ENCODE measurements at places on chromosomes 2 and 18. TPM values are rescaled to one million over a fixed set of nuclear protein-coding genes. Genes with fewer than 3 reads are reported as not detected.

- DNase-seq: peak; percentile 77
Measured at GRCh38 chr2:240467149-240467642, 31.7 kb downstream of the GPC1 start.

DNA sequence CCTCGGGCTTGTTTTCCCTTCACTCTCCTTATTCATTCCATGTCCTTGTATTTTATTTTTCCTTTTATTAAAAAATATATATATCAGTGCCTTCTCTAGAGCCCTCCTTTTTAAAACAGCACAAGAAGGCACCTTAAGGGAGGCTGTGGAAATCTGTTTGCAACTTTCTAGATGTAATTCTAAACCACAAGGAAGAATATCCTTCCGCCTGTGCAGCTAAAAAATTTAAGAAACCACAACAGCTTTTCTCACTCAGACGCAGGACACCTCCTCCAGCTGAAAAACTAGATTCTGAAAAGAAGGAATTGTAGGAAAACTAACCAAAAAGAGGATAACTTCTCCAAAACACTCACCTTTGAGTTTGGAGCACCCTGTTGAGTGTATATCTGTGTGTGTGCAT lies 142.2 kb downstream of the BCL11A start:
- DNase-seq: no peak

GRCh38 chr2:97885841-97886240 lies 109.9 kb downstream of the TMEM131 start:
- DNase-seq: no peak

- DNase-seq: no peak
Measured at GRCh38 chr2:70143314-70144150, 47.3 kb downstream of the C2orf42 start.

- DNase-seq: no peak
Measured at GRCh38 chr18:68301441-68301840, 413.5 kb downstream of the TMX3 start.

The B3GNT7 gene
- total RNA-seq: 1.9 TPM
